ENCODE measurements at places on chromosomes 16 and 17.
A peak's percentile ranks its signal among the peaks of the same experiment; 100 is the strongest.

DNA sequence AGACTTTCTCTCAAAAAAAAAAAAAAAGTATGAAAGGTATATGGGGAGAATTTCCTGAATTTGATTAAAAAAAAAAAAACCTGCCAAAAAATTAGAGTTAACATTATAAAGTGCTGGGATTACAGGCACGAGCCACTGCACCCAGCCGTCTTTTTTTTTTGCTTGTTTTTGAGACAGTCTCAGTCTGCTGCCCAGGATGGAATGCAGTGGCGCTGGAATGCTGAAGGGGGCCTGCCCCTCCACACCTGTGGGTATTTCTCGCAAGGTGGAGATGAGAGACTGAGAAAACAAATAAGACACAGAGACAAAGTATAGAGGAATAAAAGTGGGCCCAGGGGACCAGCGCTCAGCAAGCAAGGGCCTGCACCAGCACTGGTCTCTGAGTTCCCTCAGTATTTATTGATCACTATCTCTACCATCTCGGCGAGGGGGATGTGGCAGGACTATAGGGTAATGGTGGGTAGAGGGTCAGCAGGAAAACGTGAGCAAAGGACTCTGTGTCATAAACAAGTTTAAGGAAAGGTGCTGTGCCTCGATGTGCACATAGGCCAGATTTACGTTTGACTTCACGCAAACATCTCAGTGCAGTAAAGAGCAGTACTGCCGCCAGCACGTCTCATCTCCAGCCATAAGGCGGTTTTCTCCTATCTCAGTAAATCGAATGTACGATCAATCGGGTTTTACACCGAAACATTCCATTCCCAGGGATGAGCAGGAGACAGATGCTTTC is 117.2 kb downstream of the GOSR1 start:
- no peak for DNase-seq

GRCh38 chr16:51154271-51155171 is 3.5 kb upstream of the SALL1 start:
- no peak for DNase-seq

DNA sequence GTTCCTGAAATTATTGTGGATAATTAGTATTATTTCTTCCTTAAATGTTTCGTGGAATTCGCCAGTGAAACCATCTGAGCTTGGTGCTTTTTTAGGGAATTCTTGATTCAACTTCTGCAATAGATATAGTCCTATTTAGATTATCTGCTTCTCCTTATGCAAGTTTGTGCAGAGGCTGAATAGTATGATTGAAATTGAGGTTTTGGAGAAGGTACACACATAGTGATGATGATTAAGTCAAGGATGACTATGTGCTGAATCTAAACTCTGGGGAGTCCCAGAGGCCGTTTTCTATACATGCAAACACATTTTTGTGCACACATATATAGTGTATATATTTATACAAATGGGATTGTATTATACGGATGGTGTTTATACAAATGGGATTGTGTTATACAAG is 5.2 kb upstream of the MYH4 start:
- DNase-seq = no peak

DNA sequence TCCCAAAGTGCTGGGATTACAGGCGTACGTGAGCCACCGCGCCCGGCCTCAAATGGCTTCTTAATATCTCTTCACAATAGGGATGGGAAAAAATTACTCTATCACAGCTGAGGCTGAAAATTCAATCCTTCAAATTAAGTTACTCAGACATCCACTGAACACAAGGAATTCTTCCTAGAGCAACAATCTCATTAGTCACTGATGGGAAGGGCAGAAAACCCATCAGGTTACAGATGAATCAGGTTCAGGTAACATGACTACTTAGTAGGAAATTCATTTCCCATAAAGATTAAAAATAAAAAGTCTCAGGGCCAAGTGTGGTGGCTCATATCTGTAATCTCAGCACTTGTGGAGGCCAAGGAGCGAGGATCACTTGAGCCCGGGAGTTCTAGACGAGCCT is 42.5 kb upstream of the ABR start:
- DNase-seq = no peak

- no peak for DNase-seq
Measured at GRCh38 chr17:31286587-31286986, 10.5 kb downstream of the OMG start.

GRCh38 chr16:62889097-62889496 is 852.9 kb upstream of the CDH8 start:
- DNase-seq = no peak

GRCh38 chr17:80969030-80969673 is 22.5 kb upstream of the CHMP6 start:
- DNase-seq = no peak

GRCh38 chr17:488993-489757 is 136.6 kb upstream of the RPH3AL start:
- no peak for DNase-seq

- no peak for DNase-seq
Measured at GRCh38 chr16:57893559-57894389, 77.2 kb downstream of the CNGB1 start.

DNA sequence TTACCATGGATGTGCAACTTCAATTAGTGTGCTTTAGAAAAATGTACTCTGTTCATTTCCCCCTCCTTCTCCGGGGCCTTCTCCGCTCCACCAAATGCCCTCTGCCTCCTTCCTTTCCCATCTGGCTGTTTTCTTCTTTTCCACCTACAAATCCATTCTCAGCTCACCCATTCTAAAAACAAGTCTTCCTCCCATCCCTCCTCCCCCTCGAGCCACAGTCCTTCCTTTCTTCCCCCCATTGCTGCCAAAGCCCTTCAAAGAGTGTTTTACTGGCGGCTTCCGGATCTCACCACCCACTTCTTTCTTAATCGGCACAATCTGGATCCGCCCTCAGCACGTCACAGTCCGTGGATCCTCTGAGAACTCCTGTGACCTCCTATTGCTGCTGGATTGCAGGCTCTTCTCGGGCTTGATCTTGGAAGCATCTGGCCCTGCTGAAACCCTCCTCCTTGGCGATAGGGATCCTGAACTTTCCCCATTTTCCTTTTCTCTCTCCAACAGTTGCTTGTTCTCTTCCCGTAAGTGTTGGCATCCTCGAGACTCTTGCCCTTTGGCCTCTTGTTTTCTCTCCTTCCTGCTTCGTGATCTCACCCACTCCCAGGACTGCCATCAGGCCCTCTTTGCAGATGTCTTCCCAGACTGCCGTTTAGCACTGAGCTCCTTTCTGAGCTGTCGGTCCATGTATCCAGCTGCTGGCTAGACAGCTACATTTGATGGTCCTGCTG is 36.0 kb upstream of the FBXO47 start:
- peak; percentile 16 for DNase-seq

GRCh38 chr16:86668136-86668910 is 90.0 kb downstream of the FOXL1 start:
- no peak for DNase-seq

DNA sequence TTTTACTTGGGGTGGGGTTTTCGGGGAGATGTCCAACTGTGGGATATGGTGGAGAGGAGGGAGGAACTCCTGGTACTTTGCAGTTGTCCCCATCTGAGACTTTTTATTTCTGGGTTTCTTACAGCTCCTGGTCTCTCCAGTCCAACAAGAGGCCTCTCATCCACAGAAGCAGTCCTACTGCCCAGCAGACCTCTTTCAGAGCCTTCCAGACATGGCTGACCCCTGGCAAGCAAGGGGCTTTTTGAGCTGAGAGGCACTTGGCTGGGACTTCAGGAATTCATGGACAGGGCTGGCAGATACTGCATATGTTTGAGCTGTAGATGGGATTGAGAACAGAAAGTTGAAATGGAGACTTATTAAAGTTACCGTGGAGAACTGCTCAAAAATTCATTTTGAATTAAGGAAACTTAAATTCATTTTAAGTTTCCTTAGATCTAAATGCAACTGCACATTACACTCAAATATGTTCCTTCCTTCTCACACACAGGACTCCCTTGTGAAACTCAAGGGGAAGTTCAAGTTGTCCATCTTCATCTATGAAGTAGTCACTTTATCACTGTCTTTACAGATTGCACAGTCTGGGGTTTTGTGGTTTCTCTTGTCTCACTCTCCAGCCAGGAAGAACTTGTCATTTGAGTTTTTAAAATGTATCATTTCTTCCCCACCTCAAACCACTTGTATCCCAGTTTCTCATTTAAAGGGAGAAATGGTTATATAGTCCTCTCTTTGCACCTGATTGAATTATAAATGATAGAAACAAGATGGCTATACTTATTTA is 1.1 kb downstream of the LASP1NB start:
- peak; percentile 37 for DNase-seq

DNA sequence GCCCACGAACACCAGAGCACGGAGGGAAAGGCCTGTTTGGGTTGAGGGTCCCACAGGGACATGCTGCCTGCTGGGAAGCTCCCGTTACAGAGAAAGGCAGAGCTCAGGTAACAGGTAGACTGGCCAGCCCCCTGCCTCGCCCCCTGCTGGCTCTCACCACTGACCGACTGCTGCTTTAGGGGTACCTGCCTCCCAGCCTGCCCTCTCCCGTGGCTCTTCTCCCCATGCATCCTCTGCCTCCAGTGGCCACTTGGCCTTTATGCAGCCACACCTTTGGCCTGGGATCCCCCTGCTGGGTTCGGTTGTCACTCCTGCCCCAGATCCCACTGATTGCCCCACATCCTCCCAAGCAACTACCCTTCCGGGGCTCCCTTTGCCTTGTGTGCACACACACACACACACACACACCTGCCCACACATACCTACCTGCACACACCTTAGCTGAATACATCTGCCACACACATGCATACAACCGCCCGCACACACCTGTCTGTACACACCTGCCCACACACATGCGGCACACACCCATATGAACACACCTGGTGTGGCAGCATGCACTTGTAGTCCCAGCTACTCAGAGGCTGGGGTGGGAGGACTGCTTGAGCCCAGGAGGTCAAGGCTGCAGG is 7.1 kb downstream of the MCRIP1 start:
- DNase-seq = no peak

DNA sequence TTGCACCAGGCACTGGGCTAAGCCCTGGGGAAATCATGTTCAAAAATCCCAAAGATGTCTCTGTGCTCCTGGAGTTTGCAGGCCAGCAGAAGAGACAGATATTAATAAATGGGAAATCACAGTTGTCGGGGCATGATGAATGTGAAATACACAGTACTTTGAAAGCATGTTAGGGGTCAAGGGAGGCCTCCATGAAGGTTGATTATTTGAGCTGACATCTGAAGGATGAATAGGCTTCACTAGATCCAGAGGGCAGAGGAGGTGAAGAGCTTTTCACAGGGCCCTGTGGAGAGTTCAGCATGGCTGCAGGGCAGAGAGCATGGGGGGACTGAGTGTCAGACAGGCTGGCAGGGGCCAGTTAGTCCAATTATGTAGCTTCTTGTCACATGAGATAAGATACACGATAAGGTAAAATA is 2.6 kb downstream of the ANKRD40CL start:
- DNase-seq = no peak

GRCh38 chr16:11356573-11357331 is 11.5 kb downstream of the RMI2 start:
- DNase-seq = no peak

DNA sequence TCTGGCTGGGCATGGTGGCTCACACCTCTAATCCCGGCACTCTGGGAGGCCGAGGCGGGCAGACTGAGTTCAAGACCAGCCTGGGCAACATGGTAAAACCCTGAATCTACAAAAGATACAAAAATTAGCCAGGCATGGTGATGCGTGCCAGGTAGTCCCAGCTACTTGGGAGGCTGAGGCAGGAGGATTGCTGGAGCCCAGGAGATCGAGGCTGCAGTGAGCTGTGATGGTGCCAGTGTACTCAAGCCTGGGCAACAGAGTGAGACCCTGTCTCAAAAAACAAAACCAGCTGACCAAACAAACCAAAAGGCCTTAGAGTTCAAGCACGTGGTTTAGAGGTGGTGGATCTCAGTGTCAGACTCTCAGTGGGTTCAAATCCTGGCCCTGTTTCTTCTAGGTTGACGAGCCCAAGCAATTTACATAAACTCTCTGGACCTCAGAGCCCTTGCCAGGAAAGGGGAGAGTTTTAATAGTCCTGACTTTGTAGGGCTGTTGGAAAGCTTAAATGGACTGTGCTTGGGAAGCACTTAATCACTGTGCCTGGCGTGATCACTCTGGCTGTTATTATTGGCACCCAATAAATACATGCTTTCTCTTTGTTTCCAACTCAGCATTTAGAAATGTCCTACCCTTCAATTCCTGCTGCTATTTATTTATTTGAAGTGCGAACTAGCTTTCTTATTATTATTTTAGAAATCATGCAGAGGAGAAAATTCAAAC is 44.7 kb downstream of the ABCC1 start:
- DNase-seq = no peak

- no peak for DNase-seq
Measured at GRCh38 chr17:65601881-65602280, 40.4 kb upstream of the AXIN2 start.

- DNase-seq = no peak
Measured at GRCh38 chr17:2510559-2510958, 1.1 kb downstream of the METTL16 start.

- DNase-seq = no peak
Measured at GRCh38 chr16:8855051-8855786, 13.6 kb downstream of the CARHSP1 start.

GRCh38 chr17:63344383-63344782 is 101.7 kb downstream of the CYB561 start:
- no peak for DNase-seq

GRCh38 chr16:47873434-47873833 is 282.4 kb downstream of the ABCC12 start:
- no peak for DNase-seq

DNA sequence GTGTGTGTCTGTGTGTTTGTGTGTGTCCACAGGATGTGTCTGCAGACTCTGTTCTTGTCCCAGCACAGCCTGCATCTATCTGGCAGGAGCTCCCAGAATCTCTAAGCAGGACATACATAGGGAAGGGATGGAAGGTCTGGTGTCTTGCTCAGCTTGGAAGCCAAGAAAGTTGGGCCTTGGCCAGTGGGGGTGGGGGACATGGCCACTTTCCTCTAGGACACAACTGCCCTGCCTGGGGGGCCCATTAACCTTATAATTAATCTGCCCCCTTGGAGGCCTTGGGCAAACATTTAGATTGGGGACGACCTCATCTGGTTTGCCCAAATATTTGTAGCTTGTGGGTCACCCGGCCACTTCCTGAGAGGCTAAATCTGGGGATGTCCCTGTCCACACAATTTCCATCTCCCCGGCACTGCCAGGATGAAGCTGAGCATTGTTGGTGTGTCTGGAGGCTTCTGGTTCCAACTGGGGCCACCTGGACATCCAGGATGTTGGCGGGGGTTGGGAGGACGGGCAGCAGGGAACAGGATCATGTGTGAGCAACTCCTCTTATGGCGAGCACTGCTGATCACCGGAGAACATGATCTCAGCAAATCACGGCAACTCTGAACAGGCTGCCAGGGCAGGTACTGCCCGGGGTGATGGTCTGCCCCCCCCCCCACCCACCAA is 17.2 kb upstream of the FOXF1 start:
- DNase-seq = no peak

DNA sequence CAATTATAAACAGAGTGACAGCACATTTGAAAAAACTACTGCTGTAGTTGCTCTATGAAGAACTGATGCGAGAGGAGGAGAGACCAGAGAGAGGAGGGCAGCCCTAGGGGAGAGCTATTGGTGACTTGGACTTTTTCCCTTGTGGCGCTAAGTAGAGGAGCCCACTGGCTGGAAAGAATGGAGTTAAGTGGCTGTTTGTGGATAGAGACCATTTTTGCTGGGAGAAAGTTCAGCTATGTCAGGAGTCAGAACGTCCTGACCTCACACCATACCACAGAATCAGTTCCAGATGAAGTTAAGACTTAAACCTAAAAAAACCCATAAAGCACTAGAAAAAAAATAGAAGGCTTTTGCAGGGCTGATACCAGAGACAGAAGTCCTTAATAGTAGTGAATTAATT is 2.0 kb downstream of the POLR2A start:
- no peak for DNase-seq

Data from CD4-positive, alpha-beta T cell (primary cell).